ENCODE measurements at places on chromosomes 5 and 9. TPM values are rescaled to one million over a fixed set of nuclear protein-coding genes. Genes with fewer than 3 reads are reported as not detected.

The HTR1A gene
- total RNA-seq = not detected

The AK8 gene
- not detected for total RNA-seq

The WNK2 gene
- not detected for total RNA-seq

The CEL gene
- total RNA-seq = 1.6 TPM

The CYLC2 gene
- not detected for total RNA-seq

The NXNL2 gene
- total RNA-seq = not detected

The SLC45A2 gene
- 0.93 TPM for total RNA-seq

The GPR21 gene
- 0.91 TPM for total RNA-seq

Measured in naive thymus-derived CD8-positive, alpha-beta T cell (primary cell).